ENCODE measurements at places on chromosomes 5 and 9.

DNA sequence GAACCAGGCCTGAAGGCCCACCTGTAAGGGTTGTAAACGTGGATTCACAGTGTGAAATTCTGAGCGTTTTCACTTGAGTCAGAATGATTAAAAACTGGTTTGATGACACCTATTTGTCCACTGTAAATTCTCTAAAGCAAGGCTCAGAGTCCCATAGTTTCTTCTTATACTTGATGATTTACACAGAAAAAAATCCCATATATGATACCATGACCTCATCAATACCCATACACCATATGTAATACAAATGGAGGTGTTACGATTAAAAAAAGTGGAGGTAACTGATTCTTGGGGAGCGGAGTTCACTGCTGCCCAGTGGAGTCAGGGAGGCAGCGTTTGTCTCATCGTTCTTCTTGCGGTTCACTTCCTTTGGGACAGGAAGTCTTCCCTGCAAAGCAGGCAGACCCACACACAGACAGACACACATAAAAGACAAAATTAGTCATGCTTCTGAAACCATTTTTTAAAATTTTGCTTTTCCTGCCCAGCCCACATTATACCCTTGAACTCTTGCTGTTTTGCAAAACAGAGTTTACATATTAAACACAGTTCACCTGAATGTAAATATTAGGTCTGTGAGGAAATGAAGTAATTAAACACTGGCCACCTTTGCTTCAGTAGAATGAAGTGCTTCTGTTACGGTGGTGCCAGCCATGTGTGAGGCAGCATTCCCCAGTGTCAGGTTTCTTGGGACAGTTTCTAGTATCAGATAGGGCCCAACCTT lies 26.2 kb downstream of the NREP start:
- no peak for DNase-seq

DNA sequence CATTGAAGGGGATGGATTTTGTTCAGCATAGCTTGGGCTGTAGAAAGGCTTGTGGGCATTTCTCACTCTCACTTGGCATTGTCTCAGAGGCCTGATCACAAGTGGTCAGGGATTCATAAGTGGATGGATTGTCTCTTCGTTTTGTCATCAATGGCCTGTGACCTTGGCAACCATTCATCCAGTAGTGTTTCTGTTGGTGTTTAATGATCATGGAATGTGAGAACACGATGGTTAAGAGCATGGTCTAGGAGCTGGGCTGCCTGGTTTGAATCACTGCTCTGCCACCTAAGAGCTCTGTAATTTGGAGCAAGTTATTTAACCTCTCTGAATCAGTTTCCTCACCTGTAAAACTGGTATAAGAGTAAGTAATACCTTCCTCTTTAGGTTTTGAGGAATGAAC lies 430.1 kb upstream of the MEF2C start:
- no peak for DNase-seq

- no peak for DNase-seq
Observed at GRCh38 chr5:105392710-105393149, 1830.1 kb upstream of the NUDT12 start.

- DNase-seq: no peak
Observed at GRCh38 chr9:18979367-18979766, 53.6 kb downstream of the SAXO1 start.

DNA sequence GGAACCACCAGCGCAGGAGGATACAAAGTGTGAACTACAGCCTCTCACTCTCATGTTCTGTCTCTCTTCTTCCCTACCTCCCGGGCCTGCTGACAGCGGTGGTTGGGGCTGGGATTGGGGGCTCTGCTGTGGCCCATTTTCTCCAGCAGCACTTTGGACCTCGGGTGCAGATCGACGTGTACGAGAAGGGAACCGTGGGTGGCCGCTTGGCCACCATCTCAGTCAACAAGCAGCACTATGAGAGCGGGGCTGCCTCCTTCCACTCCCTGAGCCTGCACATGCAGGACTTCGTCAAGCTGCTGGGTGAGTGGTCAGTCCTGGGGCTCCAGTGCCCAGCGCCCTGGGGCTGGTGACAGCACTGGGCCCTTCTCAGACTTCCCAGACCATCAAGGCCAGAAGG lies 4.7 kb downstream of the PCYOX1L start:
- no peak for DNase-seq

- DNase-seq: no peak
Observed at GRCh38 chr5:60333005-60333571, 366.9 kb downstream of the DEPDC1B start.

DNA sequence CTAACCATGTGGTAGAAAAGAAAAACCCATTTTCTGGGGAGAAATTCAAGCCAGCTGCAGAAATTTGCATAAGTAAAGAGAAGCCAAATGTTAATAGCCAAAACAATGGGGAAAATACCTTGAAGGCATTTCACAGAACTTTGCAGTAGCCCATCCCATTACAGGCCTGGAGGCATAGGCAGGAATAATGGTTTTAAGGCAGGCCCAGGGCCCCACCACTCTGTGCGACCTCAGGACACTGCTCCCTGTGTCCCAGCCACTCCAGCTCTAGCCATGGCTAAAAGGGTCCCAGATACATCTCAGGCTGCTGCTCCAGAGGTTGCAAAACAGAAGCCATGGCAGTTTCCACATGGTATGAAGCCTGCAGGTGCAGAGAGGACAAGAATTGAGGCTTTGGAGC lies 253.3 kb downstream of the CTNND2 start:
- no peak for DNase-seq

Measured in suppressor macrophage treated with lipopolysaccharide for 4 hours (primary cell).